ENCODE measurements at places on chromosomes 12 and 14.

DNA sequence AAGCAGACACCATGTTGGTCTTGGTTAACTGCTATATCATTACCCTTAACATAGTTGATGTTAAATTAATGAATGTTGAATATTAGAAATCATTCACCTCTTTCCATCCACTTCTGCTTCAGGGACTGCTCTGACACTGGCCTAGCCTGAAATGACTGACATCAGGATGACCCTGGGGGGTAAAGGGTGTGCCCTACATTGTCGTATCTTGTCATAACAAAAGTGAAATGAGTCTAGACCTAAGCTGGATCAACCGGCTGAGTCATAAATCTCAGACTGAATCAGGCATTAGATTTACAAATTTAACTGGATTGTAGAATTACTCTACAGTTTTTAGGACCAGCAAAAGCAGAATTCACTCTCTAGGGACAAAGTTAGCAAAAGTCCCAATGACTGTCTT is 35.3 kb downstream of the KICS2 start:
- peak; percentile 12 for DNase-seq

- no peak for DNase-seq
Observed at GRCh38 chr14:50263321-50263720, 31.9 kb upstream of the SOS2 start.

GRCh38 chr14:27863166-27863565 is 903.4 kb upstream of the FOXG1 start:
- DNase-seq = no peak

GRCh38 chr12:94817695-94818075 is 167.3 kb upstream of the TMCC3 start:
- no peak for DNase-seq

GRCh38 chr12:48198672-48198971 is 4.5 kb downstream of the OR10AD1 start:
- DNase-seq = no peak
